ENCODE measurements at places on chromosomes 12 and 14.

DNA sequence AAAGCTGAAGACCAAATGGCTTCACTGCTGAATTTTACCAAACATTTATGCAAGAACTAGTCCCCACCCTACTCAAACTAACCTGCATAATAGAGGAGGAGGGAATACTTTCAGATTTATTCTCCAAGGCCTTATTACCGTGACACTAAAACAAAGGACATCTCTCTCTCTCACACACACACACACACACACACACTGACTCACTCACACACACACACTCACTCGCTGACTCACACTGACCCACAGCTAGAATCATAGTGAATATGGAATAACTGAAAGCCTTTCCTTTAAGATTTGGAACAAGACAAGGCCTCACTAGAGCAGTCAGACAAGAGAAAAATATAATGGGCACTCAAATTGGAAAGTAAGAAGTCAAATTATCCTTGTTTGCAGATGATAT lies 1014.1 kb downstream of the TMTC2 start:
- DNase-seq, result no peak

- DNase-seq, result no peak
Measured at GRCh38 chr14:51337520-51337919, 97.5 kb downstream of the TMX1 start.

DNA sequence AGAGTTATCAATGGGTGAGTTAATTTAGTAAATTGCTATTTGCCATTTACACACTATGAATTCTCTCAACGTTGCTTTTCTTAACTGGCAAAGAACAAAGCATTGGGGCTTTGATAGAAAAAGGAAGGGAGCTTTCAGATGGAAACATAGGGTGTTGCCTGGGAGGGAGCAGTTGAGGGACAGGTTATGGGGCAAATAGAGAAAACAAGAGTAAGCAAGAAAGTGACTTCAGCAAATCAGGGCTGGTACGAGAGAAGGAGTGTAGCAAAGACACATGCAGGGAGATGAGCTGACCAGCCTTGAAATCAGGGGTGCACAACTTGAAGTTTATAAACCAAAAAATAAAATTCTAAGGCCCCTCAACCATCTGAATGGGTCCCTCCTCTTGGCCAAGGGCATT lies 15.7 kb downstream of the ESR2 start:
- no peak for DNase-seq

GRCh38 chr12:65082406-65082805 lies 38.7 kb downstream of the WIF1 start:
- DNase-seq, result no peak

DNA sequence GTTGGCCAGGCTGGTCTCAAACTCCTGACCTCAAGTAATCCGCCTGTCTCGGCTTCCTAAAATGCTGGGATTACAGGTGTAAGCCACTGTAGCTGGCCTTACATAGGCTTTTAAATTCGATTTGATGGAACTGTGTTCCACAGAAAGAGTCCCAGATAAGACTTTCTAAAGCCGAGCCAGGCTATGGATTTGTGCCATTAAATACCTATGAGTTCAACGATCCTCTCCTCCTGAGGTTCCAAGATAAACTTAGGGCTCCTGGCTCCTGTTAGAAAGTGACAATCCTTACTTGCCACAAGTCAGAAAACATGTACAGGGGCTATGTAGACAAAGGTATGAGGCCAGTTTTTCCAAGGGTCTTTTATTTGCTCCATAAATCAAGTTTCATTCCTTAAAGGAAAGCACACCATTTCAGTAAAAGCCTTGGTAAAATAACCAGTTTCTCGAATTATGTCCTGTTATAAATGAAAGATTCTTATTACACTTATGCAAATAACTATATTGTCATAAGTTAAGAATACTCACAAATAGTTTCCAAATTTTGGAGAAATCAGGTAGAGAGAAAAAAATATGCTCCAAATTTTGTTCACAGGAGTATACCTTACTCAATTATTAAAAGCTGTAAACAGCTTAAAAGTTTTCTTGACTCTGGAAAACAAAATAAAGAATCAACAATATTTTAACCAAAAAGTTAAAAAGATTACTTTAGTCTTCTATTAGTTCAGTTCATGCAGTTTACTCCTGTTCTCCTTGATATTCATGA lies 36.1 kb upstream of the LRRK2 start:
- DNase-seq, result no peak

DNA sequence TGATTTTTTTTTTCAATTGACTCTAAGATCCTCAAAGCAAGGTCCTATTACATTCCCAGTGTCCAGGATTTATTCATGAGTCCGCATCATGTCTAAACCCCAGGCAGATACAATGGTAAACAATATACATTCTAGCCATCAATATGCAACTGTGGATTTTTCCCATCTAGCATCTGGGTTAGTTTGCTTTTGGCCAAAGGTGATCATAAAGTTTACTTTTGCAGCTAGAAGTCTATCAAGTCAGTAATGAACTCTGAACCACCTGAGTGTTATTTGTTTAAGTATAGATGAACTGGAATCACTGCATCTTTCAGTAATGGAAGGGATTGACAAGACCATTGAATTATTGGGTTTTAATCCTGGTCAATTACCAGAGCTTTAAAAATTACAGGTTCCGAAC lies 80.8 kb downstream of the STON2 start:
- DNase-seq, result no peak

- DNase-seq, result no peak
Measured at GRCh38 chr14:36513451-36514277, 6.4 kb downstream of the NKX2-1 start.

DNA sequence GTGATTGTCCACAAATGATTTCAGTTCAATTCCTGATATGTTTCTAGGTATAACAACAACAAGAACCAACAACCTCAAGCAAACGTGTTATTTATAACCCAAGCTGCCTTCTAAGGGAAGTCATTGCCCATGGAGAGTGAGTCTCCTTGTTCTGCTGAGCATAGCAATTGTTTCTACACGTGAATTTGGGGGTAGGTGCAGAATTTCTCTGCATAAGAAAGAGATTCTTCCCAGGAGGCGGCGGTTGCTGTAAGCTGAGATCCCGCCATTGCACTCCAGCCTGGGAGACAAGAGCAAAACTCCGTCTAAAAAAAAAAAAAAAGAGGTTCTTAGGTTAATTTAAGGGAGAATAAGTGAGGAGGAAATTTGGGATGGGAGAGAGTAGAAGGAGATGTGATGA lies 226.5 kb upstream of the PELI2 start:
- DNase-seq, result no peak

DNA sequence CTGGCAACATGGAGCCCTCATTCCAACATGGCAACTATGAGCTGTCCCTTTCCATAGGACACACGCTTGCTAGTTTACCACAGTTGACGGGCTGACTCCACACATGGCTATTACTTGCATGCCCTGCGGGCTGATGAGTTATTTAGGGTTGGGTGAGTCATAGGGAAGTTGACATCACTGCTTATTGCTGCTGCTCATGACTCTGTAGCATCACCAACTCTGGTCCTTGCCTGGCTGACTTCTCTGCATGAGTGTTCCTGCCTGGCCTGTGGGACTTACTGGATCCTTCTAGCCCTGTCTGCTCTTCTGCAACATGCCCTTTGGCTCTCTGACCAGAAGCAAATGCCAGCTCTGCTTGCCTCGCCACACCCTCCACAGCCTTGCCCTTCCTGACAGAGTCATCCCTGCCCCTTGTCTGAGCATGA lies 199.5 kb downstream of the ANO6 start:
- DNase-seq, result no peak

DNA sequence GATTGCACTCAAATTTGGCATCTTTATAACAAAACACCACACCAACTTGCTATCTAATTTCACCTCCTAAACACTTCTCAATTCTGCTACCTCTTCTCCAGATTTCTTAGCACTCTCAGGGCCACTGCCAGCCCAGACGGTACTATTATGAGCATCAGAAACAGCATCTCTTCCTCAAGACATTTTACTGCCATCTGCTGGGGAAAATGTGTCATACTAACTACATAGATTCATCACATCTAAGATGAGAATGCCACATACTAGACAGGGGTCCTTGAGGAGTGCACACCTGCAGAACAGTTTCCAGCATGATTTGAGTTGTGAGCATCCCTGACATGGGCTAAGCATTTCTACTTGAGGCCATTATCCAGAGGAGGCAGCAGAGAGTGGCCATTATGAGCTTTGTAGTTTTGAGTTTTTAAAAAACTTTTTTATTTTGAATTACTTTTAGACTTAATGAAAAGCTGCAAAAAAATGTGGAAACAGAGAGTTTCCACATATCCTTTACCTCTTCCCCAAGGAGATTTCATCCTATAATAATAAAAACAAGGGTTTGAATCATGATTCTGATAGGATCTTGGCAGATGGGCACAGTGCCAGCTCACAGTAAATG lies 15.1 kb upstream of the GRIP1 start:
- DNase-seq, result no peak

DNA sequence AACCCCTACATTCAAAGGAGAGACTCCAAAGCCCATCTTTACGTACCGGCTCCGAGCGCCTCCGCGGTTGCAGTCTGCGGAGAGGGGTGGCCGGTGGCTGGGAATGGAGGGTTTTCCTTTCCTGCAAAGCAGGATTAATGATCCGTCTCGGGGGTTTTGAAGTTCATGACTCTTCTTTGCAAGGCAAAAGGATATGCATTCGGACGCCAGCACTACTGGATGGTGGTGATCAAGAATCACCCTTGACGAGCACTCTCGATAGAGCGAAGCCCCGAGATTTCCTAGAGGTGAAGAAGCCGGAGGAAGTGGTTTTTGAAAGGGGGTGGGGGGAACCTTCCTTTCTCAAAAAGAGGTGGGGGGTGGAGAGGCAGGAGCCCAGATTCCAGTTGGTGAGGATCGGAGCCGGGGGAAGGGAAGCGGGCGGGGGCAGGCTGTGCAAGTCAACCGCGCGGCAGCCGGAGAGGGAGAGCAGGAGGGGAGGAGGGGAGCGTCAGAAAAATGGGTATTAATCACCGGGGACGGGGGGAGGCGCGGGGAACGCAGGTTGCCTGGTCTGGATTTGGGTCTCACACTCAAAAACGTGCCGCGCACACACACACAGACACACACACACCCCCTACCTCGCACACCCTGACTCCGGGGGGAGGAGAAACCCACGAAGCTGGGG lies at the start of gene GRIN2B:
TSS of gene GRIN2B (minus strand) at position 307 of the 667 bp plus-strand sequence. CDS start 115,394 bp downstream, outside the sequence.
- DNase-seq, result no peak

DNA sequence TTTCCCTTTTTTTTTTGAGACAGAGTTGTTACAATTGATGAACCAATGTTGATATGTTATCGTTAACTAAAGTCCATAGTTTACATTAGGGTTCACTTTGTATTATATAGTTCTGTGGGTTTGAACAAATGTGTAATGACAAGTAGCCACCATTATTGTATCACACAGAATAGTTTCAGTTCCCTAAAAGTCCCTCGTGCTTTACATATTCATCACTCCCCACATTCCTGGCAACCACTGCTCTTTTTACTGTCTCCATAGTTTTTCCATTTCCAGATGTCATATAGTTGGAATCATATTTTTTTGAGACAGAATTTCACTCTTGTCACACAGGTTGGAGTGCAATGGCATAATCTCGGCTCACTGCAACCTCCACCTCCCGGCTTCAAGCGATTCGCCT lies 12.5 kb downstream of the HSD17B6 start:
- DNase-seq, result no peak

GRCh38 chr12:3236345-3237187 lies 159.4 kb downstream of the TSPAN9 start:
- no peak for DNase-seq

DNA sequence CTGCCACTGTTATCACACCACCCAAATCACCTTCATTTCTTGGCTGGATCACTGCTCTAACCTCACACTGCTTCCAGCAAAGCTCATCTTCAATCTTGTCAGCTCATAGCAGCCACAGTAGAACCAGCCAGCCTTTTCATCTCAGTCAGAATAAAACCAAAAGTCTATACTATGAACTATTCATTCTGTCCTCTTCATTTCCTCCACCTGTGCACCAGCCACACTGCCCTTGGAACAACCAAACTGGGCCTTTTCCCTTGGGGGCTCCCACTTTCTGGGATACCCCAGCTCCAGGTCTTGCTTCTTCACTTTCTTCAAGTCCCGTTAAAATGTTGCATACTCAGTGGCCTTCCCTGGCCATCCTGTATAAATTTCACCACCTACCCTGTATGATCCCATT lies 234.4 kb upstream of the DAAM1 start:
- DNase-seq, result no peak

- no peak for DNase-seq
Measured at GRCh38 chr14:87196436-87196835, 796.5 kb downstream of the GALC start.

- no peak for DNase-seq
Measured at GRCh38 chr12:118098911-118099671, 4.7 kb downstream of the VSIG10 start.

- no peak for DNase-seq
Measured at GRCh38 chr12:2346416-2346815, 293.6 kb downstream of the CACNA1C start.

DNA sequence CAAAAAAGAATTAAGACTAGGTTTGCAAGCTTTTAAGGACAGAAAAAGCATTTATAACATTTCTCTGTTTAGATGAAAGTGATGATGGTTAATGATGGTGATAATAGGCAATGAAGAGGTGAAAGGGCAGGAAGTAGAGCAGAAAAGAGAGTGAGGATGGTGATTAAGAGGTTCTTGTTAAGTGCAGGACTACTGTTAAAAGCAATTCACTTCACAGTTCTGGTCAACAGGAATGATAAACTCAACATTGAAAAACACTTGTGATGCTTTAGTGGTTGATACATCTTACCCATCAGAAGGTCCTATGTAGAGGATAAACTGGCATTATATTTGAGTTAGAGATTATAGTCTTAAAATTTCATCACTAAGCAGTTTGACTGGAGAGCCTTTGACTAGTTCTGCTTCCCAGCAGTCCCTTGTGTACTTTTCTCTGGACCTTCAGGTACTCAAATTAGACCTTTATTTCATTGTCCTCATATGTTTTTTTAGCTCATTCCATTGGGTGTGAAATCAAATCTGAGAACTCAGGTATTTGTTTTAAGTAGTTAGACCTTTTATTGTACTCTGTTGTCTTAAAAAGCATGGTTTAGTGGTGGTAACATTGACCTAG lies 10.9 kb downstream of the RAP1B start:
- DNase-seq, result no peak

- DNase-seq, result no peak
Measured at GRCh38 chr12:115828168-115828567, 449.3 kb downstream of the MED13L start.

DNA sequence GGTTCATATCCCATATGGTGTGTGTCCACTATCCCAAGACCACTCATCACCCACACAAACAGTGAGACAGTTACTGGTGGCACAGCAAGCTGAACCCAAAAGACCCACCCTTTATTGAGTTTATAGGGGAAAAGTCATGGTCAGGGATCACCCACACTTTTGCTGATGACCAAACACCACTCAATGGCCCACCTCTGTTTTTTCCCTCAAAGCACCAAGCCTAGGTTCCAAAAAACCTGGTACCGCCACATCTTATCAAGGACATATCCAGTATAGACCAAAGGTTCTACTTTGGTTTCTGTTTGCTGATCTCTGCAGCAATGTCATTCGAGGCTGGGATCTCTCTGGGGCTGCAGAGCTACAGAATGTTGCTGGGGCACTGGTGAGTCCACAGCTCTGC lies 19.7 kb upstream of the OR6S1 start:
- no peak for DNase-seq

- DNase-seq, result no peak
Measured at GRCh38 chr14:103329401-103330347, 4.4 kb upstream of the EIF5 start.
